Fibroblast of lung (primary cell): ENCODE measurements at places on chromosomes 6 and 20. TPM values are rescaled to one million over a fixed set of nuclear protein-coding genes. Genes with fewer than 3 reads are reported as not detected.

CAGE1 gene
- not detected in 2 replicates for polyA plus RNA-seq

PSMB9 gene
- polyA plus RNA-seq: 43.0 and 75.0 TPM in 2 replicates

LST1 gene
- polyA plus RNA-seq: not detected in 2 replicates

GSTA1 gene
- polyA plus RNA-seq: not detected in 2 replicates

POPDC3 gene
- polyA plus RNA-seq: 18.1 and 18.6 TPM in 2 replicates

CRIP3 gene
- polyA plus RNA-seq: not detected in 2 replicates

OPN5 gene
- not detected in 2 replicates for polyA plus RNA-seq

GPR63 gene
- polyA plus RNA-seq: 0.94 and 1.2 TPM in 2 replicates

OXT gene
- polyA plus RNA-seq: not detected in 2 replicates

HDGFL1 gene
- polyA plus RNA-seq: not detected in 2 replicates

FLRT3 gene
- polyA plus RNA-seq: 2.9 and 10.8 TPM in 2 replicates

HLA-DPA1 gene
- 3.3 and 9.1 TPM in 2 replicates for polyA plus RNA-seq

BMP7 gene
- not detected in 2 replicates for polyA plus RNA-seq

EDN3 gene
- not detected in 2 replicates for polyA plus RNA-seq

SLC22A1 gene
- 0.06 and 0.07 TPM in 2 replicates for polyA plus RNA-seq

EPPIN gene
- polyA plus RNA-seq: not detected in 2 replicates
